ENCODE measurements at places on chromosomes 13 and 19.
A peak's percentile ranks its signal among the peaks of the same experiment; 100 is the strongest.

- DNase-seq, result no peak
Measured at GRCh38 chr13:19766591-19766990, 16.2 kb downstream of the PSPC1 start.

DNA sequence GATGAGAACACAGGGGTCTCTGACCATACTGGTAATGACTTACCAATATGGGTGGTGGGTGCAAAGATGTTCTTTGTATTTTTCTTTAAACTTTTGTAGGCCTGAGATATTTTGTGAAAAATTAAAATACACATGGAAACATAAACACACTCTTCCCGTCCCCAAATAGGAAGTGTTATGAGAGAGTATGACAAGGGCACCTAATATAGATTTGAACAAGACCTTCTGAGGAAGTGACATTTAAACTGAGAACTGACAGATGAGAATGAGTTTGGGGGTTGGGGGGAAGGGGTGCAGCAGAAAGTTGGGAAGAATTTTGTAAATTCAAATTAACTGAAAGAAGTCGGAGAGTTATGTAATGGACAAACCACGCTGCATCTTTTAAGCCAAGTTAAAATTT is 224.2 kb downstream of the RGCC start:
- no peak for DNase-seq

DNA sequence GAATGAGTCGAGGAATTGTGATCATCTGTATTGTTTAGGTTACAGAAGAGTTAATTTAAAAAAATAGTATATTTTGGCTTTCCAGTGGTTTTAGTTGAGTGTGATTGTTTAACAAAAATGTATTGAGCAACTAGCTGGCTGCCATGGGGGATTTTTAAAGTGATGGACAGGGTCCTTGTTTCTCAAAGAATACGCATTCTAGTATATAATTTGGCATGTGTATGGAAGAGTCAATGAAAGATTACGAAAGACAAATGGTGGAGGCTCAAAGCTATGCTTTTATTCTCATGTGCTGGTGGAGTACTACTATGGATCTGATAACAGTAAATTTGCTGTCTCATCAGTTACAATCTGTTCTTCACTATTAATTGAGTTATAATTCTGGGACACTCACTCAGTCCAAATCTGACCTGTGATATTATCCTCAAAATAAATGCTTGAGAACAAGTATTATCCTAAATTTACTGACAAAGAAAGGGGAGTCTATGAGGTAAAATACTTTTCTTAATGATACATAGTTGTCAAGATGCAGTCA is 240.0 kb downstream of the GPC6 start:
- no peak for DNase-seq

- no peak for DNase-seq
Measured at GRCh38 chr19:29320618-29321017, 107.7 kb upstream of the UQCRFS1 start.

GRCh38 chr13:113562085-113562749 is 22.3 kb upstream of the TFDP1 start:
- peak; percentile 62 for DNase-seq

DNA sequence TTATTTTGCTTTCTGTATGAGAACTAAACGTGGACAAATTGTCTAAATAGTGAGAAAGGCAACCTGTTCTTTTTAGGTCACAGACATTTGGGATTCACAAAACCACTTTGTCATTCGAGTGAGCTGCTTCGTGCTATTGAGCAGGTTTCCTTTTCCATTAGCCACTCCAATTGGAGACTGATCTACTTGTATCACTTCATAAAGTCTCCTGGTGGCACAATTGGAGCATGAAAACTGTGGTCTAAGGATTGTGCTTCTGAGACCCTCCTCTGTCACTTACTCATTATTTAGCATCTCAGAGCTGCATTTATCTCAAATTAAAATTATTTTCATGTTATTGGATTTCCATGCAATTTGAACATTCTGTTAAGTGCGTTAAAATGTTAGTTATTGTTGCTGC is 397.7 kb downstream of the TDRD3 start:
- DNase-seq, result no peak

GRCh38 chr19:23440207-23440606 is 44.9 kb upstream of the ZNF91 start:
- DNase-seq, result no peak

Data from brain microvascular endothelial cell (primary cell).